ENCODE measurements at places on chromosomes 6 and 20.

DNA sequence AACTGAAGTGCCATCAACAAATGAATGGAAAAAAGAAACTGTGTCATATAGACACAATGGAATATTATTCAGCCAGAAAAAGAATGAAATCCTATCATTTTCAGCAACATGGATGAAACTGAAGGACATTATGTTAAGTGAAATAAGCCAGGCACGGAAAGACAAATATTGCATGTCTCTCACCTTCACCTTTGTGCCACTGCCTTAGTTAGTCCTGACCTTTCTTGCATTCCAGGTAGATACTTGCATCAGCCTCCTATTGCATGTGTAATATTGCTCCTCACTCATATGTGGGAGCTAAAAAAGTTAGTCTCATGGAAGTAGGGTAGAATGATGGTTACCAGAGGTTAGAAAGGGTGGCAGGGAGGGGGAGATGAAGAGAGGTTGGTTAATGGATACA, 14.9 kb downstream of the NOTCH4 start:
- DNase-seq: no peak

- no peak for DNase-seq
Observed at GRCh38 chr6:55576811-55577210, 2.2 kb downstream of the HMGCLL1 start.

- no peak for DNase-seq
Observed at GRCh38 chr6:127328043-127328609, 15.3 kb downstream of the ECHDC1 start.

- no peak for DNase-seq
Observed at GRCh38 chr6:112245511-112246203, 8.7 kb downstream of the LAMA4 start.

DNA sequence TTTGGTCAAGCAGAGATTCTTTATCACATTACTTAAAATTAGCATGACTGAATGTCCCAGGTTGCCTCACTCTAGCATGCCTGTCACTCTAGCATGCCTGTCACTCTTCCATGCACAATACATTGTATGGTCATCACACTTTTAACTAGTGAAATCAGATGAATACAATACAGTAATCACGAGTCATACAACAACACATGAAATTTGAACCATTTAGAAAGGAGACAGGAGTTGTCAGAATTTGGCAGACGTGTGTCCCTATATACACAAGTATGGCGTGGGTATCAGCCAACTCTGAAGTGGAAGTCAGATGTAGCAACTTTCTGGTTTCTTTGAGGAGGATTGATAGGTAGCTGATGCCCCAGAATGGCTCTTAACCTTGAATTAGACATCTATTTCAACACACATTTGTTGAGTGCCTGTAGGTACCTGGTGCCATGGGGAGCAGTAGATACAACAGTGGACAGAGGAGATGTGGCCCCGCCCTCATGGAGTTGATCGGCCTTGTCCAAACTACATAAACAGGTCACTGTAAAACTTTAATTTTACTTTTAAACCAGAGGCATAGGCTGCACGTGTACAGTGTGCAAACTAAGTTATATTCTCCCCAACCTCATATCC, 116.1 kb upstream of the TIAM2 start:
- DNase-seq: no peak

DNA sequence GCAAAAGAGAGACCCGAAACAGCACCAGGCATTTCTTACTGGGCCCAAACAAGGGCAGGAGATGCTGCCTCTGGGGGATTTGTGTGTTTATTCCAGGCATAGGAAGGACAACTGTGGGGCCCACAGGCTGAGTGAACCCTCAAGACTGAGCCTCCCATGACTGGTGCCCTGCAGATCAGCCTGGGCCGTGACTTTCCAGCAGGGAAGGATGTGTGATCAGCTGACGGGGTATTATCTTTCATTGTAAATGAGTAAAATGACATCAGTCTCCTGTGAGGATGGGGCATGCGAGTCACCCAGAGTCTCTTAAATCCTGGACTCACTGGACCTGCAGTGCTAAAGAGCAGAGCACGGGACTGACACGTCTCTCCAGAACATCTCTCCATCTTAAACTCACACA, 3.9 kb upstream of the TEAD3 start:
- DNase-seq: no peak

- no peak for DNase-seq
Observed at GRCh38 chr6:81075974-81076373, 676.5 kb downstream of the TENT5A start.

DNA sequence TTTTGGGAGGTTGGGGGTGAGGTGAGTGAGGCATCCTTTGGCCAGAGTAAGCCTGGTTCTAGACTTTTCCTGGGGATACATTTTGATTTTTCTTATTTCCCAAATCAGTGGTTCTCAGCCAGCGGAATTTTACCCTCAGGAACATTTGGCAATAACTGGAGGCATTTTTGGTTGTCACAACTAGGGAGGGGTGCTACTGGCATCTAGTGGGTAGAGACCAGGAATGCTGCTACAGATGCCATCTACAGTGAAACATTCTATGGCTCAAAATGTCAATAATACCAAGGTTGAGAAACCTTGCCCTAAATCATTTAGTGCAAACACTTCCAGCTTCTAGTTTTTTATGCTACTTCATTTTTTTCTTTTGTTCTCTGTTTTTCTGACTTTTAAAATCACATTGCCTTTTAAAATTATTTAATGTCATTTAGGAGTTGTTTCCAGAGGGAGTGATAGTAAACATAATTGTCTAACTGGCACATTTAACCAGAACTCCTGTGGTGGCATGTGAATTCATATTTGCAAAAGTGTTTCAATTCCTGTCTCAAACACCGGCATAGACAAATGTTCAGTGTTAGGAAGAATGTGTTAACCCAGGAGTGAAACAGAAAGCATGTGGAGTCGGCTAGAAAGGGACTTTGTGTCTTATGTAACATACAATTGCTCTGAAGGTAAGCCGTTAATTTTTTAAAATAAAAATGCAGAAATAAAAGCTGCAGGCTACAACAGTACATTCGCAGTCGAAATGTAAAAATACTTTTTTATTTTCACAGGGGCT, 59.0 kb downstream of the QRSL1 start:
- DNase-seq: no peak

DNA sequence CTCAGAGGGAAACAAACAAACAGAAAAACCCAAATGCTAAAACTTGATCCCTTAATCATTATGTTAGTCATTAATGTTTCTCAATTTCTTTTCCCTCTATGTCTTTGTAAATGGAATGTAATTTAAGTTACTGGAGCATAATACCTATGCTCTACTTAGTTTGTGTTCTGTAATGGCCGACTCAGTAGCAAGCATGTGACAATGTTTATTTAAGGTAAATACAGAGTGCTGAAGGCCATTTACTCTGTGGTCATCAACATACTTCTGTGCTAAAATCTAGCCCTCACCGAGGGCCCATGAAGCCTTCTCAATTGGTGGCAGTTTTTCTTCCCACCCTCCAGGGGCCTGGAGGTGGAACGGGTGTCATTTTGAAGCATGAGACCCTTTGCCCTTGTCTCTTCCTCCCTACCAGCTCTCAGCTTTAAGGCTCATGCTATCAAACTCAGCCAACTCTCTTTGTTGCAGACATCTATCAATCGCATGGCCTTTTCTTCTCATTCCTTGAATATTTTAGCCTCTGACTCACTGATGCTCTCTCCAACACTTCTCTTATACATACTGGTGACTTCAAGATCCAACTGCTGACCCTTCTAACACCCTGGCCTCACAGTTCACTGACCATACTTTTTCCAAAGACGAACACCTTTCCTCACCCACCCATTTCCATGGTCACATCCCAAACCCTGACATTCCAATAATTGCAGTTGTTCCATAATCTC, 48.2 kb downstream of the STX7 start:
- no peak for DNase-seq

DNA sequence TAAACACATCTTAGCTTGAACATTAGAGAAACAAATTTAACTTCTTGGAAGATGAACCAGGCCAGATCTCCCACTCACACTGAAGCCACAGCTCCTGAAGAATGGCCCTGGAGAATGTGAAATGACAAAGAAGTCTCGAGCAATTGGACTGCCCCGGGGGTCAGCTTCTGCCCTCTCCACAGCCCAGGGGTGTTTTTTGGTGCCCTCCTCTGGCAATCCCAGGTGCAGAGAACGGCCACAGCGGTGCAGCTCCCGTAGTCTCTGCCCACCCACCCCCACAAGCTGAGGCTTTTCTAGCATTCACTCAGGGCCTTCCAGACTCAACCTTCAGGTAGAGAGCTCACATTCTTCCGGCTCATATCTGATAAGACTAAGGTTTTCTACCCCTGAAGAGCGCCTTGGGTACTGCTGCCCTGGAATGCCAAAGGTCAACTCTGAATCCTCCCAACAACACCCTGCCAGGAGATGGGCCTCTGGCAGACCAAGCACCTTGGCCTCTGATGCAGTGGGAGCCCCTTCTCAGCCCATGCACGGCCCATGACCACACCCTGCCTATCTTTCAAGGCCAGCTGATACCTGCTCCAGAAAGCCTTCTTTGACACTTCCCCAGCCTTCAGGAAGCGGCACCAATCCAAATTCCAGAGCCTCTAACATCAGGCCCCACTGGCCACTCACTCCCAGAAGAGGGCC, 208.3 kb downstream of the SYNDIG1 start:
- no peak for DNase-seq

DNA sequence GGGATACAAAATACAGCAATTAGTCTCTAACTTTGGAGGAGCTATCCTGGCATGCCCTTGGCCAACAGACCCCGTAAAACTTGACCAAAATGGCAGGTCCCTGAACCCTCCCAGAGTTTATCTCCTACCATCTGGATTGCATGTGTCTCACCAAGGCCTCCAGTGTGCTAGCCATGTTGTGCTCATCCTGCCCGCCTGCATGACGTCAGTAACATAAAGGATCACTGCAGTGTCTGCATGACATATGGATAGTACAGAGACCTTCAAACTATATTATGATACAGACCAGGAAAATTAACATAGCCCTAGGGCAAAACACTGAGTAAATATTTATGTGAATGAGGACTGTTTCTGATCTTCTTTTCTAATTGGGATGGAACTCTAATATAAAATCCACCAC, 25.3 kb downstream of the CPXM1 start:
- no peak for DNase-seq

GRCh38 chr6:161214722-161215121, 59.1 kb downstream of the AGPAT4 start:
- DNase-seq: no peak

- DNase-seq: no peak
Observed at GRCh38 chr6:132763269-132763668, 5.6 kb upstream of the VNN2 start.

DNA sequence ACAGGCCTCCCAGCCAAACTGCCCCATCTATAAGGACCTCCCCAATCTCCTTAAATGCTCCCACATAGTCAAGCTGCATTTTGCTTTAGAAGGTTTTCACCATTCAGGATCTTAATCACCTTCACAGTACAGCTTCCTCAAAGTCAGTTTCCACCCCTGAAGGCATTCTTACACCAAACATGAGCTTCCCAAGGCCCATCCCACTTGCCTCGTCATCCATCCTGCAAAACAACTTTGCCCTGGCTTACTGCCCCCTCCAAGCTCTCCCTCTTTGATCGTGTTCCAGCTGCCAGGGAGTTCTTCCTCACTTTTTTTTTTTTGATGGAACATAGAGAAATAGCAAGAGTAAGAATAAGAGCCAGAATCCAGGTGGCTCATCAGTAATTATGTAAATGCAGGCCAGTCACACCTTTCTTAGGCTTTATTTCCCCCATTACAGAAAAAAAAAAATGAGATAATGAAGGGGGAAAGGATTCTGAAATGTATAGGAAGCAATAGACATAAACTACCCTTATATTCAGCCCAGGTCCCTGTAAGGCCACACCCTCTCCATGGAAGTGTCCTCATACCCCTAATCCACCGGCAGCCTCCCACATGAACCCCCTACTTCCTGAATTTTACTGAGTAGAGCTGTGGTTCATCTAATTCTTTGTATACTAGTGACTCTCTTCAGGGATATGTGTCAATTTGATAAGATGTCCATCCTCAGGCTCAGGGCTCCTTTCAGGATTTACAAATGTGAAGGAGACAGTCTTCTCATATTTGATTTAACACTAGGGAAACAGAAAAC, 12.7 kb downstream of the TRIM27 start:
- DNase-seq: no peak

- no peak for DNase-seq
Observed at GRCh38 chr6:44456070-44456965, 68.8 kb downstream of the CDC5L start.

GRCh38 chr6:111503660-111504059, 20.6 kb upstream of the REV3L start:
- DNase-seq: no peak

DNA sequence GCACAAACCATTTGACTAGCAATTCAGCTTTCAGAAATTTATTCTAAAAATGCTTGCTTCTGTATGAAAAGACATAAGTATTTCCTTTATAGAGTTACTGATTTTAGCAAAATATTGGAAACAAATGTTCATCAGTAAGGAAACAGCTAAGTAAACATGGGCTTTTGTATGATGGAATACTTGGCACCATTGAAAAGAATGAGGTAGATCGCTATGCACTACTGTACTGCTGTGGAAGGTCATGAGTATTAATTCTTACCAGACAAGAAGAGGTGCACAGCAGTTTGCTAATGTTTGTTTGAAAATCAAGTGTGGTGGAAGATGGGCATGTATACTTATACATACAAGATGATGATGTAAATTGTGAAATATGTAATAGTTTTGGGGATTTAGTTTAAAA, 73.0 kb downstream of the FARS2 start:
- DNase-seq: no peak

DNA sequence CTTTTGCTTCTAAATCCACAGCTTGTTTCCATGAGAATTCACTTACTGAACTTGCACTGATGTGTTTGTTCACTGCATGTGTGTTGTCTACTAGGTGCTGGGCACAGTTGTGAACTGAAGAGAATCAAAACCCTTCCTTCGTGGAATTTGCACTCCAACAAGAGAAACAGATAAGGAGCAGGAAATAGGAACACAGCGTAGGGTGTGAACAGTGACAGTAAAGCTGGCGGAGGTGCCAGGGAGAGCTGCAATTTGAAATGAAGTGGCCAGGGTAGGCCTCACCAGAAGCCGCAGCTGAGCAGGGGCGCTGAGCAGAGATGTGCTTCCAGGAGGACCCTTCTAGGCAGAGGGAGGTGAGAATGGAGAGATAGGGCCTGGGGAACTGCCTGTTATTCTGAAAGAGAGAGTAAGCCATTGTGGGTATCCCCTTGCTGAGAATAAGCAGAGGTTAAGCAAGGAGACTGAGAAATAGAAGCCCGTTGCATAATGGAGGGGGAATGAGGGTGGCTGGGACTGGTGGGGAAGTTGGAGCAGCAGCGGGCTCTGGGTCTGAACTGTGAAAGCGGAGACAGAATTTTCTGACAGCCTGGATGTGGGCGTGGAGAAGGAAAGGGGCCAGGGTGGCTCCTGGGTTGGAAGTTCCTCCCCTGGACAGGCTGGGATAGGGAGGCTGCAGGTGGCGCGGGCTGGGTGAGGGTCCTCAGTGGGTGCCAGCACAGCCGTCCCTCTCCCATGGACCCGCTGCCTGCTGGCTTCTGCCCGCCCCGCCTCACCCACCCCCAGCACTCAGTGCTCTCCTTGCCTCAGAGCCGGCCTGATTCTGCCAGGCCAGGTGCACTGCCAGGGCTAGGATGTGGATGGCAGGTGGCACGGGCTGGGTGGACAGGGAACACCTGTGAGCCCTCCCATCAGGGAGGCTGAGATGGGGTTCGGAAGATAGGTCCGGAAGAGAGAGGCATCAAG, 114.7 kb upstream of the AFDN start:
- DNase-seq: no peak

GRCh38 chr20:33124261-33124660, 43.7 kb upstream of the BPIFA2 start:
- DNase-seq: no peak
